ENCODE measurements at places on chromosomes 7 and 10.

GRCh38 chr10:28403090-28403489 is 100.2 kb upstream of the MPP7 start:
- no peak for DNase-seq

DNA sequence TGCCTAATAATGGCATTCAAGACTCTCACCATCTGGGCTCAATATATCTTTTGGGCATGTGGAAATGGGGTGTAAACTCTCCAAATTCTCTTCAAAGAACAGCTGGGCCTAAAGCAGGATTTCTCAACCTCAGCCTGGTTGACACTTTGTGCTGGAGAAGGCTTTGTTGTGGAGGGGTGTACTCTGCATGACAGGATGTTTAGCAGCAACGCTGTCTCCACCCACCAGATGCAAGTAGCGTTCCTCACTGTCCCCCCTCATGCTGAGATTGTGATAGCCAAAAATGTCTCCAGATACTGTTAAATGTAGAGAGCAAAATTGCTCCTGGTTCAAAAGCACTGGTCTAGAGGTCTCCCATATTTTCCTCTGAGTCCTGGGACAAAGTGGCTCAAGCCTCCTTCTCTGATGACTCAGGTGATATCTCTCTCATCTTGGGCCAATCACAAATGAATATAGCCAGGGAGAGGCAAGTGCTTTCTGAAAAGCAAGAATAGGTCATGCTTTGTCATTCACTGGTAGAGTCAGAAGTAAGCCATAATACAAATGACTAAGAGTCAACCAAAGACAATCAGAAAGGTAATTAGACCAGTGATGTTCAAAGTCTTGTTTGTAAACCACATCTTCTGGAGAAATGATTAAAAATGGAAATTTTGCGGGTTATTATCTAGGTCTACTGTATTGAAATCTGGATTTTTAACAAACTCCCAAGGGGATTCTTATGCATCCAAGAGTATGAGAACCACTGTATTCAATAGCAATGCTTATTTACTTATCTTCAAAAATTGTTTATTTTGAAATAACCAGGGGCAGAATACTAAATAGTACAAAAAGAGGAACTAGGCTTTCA is 330.8 kb downstream of the PTEN start:
- DNase-seq, result peak; percentile 70

DNA sequence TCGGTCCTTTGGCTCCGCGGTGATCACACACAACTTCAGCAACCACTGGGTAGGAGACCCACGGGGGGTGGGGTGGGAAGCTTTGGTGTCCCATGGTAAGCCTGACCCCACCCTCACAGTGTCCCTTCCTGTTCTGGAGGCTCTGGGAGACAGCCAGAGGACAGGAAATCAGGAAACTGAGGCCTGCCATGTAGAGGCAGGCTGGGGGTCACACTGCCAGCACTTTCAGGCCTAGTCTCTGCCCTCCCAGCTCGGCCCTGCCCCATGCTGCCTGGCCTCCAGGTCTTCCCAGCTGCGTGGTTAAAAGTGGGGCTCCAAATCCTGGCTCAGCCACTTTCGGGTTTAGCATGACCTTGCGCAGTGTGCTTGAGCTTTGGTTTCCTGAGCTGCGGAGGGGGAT is 10.9 kb downstream of the AQP1 start:
- peak; percentile 51 for DNase-seq

- no peak for DNase-seq
Measured at GRCh38 chr7:125090596-125090995, 161.0 kb upstream of the POT1 start.

GRCh38 chr7:2115760-2116447 is 116.8 kb downstream of the MAD1L1 start:
- no peak for DNase-seq

GRCh38 chr10:123926401-123927264 is 35.0 kb upstream of the CPXM2 start:
- DNase-seq, result no peak

- no peak for DNase-seq
Measured at GRCh38 chr10:3173171-3173878, 743 bp upstream of the PITRM1 start.

GRCh38 chr10:86553639-86554038 is 32.0 kb upstream of the WAPL start:
- DNase-seq, result no peak

GRCh38 chr10:52229291-52229931 is 84.7 kb upstream of the DKK1 start:
- no peak for DNase-seq

GRCh38 chr10:73998929-73999691 is 1.2 kb downstream of the VCL start:
- DNase-seq, result peak; percentile 65

DNA sequence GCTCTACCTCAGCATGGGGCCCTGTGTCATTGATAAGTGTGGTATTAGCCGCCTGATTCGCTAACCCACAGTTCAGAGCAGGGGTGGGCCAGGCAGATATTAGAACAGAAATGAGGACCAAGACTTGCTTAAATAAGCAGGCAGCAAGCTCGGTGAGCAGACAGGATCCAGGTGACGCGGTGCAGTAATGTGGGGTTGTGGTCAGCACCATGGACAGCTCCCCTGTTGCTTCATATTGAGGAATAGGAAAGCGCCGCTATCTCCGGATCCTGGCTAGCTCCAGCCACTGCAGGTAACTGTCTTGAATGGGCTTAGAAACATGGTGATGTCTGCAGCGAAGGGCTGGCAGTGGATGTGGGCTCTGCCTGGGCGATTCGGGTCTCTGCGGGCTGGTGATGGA is 51.3 kb upstream of the GPR26 start:
- peak; percentile 75 for DNase-seq

- no peak for DNase-seq
Measured at GRCh38 chr10:131047501-131047900, 264.0 kb downstream of the TCERG1L start.

GRCh38 chr7:129298268-129298893 is 73.6 kb downstream of the AHCYL2 start:
- DNase-seq, result peak; percentile 76

GRCh38 chr7:112386619-112387018 is 63.6 kb upstream of the IFRD1 start:
- DNase-seq, result no peak

DNA sequence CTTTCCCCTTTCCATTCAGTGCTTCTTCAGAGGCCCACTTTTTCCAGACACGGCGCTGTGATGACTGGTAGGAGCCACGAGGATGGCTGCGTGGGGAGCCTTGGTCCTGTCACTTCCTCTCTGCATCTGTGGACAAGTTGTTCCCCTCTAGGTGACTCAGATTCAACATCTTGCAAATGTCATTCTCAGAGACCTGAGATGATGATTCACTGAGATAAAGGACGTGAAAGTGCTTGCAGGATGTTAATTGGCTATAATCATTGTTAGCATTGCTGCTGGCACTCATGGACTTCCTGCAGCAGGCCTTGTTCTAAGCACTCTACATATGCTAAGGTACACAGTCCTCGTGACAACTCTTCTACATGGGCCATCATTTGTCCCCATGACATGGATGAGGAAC is 489.8 kb upstream of the ZMIZ1 start:
- peak; percentile 76 for DNase-seq

Measured in activated effector memory CD4-positive, alpha-beta T cell treated with anti-CD3 and anti-CD28 coated beads, Interleukin-2, amount 50 U/mL, for 16 hours (primary cell).